ENCODE measurements at places on chromosomes 4 and X.
A peak's percentile ranks its signal among the peaks of the same experiment; 100 is the strongest.

DNA sequence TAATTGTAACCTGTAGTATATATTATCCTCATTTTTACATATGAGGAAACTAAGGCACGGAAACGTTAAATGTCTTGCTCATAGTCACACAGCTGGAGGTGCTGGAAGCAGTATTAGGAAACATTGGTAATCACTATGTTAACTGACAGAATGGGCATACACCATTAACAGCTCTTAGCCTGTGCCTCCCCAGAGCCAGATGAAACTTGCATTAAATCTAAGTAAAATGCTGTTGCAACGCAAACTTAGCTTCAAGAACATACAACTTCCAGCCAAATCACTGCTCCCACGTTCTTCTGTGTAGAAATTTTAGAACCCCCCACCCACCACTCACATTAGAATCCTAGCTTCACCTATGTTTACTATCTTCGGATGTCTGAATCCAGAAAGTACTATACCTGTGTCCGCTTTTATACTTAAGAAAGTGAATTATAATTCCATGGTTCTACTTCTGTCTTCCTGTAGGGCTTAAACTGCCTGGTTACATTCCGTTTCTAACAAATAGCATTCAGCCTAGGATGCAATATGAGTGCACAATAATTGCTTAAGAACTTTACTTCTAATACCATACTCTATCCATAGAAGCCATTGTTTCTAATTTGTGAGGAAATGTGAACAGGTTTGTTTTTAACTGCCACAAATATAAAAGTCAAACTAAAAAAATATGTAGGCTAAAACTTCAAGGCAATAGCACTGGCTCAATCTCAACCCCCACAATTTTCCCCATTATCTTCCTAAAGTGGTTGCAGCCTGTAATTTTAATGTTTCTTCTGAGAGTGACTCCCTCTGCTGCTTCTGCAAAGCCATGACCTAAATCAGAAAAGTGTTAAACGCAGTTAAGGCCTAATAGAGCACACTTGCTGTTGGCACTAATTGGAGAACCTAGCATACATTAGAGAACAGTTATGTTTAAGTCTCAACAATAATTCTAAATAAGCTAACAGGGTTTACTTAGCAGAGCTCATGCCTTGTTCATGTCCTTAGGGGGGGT lies 4.4 kb downstream of the UNC5C start:
- DNase-seq = no peak

- no peak for DNase-seq
These were observed 83.3 kb downstream of the VEGFC start for GRCh38 chr4:176709417-176709816.

DNA sequence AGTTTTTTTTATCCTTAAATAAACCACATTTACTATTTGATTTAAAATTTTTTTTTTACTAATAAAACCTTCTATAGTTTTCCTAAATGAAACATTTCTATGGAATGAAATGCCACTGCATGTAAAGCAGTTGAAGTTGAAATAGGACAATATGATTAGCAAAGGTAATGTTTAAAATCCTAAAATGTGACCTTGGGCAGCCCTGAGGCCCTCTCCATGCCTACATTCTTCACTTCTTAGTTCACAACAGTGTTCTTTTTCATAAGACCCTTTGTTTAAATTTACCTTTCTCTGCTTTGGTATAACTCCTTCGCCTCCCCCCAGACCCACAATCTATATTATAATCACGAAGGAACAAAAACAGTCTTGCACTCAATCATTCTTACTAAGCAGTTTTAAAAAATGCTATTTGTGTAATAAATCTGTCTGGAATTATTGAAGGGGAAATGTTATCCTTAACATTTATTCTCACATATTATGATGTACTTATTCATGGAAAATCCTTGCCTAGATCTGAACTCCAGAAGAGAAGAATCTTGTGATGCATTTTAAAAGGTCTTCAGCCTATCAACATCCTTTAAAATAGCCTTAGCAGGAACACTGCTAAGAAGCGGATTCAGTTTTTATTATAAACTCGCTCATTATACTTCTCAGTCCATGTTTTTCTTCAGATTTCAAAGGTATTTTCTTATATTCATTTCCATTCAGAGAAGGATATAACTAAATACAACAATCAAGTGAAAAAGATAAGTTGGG lies 124.6 kb upstream of the NAP1L5 start:
- no peak for DNase-seq

DNA sequence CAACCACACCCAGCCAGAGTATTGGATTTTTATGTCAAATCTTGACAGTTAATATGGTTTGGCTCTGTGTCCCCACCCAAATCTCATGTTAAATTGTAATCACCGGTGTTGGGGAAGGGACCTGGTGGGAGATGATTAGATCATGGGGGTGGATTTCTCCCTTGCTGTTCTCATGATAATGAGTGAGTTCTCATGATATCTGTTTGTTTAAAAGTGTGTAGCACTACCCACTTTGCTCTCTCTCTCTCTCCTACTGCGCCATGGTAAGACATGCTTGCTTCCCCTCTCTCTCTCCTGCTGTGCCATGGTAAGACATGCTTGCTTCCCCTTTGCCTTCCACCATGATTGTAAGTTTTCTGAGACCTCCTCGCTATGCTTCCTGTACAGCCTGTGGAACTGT lies 86.9 kb upstream of the COX18 start:
- DNase-seq = no peak

- no peak for DNase-seq
These were observed 20.1 kb downstream of the ENPP6 start for GRCh38 chr4:184197536-184198082.

DNA sequence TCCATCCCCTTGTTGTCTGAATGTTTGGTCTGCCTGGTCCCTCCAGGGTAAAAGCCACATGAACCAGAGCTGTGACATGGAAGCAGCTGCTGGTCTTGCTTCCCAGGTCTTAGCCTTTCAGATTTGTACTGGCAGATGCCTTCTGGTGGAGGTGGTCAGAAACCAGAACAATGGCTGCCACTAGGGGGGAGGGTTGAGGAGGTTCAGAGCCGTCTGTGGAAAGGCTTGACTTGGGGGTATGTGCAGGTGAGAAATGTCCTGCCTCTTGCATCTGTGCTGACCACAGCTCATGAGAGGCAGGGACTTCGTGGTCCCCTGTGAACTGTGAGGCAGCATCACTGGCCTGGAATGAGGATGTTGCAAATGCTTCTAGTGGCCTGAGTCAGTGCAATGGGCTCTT lies 144.2 kb upstream of the WDR1 start:
- DNase-seq = no peak

GRCh38 chr4:139189972-139190371 lies 13.0 kb upstream of the ELF2 start:
- no peak for DNase-seq

- no peak for DNase-seq
These were observed 35.9 kb upstream of the GRPEL1 start for GRCh38 chr4:7103607-7104365.

DNA sequence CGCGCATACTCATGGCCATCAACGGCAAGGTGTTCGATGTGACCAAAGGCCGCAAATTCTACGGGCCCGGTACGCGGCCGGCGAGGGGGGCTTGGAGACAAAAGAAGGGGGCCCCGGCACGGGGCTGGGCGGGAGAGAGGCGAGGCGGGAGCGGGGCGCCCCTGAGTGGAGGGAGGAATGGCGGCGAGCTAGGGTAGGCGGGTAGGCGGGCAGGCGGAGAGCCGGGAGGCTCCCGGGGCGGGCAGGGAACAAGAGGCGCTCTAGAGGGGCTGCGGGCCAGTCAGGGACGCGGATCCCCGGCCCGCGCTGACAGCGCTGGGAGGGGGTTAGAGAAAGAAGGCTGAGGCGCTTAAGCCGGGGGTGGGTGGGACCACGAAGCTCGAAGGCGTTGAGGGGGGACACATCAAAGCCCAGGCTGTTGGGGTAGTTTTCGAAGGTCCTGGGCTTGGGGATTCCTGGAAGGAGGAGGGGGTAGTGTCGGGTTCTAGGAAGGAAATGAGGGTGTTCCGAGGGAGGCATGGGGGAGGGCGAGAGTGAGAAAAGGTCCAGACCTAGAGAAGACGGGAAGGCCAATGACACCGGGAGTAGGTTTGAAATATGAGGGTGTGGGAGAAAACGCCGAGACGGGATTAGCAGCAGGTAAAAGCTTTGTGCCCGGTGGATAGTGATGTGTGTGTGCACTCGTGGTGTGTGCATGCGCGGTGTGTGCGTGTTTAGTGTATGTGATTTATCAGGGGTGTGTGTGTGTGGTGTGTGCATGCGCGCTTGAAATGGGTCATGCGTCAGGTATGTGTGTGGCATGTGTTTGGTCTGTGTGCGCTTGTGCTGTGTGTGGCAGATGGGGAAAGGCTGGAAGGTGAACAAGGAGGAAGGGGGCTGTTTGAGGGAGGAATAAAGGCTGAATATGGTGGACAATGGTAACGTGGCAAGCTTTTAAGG lies 807 bp downstream of the PGRMC1 start:
- DNase-seq = peak; percentile 9

Data from activated naive CD8-positive, alpha-beta T cell treated with anti-CD3 and anti-CD28 coated beads, Interleukin-2, amount 50 U/mL, for 24 hours (primary cell).